ENCODE measurements at places on chromosomes 7 and 10.

GRCh38 chr7:14389595-14389994, 400.1 kb upstream of the ETV1 start:
- DNase-seq: no peak

DNA sequence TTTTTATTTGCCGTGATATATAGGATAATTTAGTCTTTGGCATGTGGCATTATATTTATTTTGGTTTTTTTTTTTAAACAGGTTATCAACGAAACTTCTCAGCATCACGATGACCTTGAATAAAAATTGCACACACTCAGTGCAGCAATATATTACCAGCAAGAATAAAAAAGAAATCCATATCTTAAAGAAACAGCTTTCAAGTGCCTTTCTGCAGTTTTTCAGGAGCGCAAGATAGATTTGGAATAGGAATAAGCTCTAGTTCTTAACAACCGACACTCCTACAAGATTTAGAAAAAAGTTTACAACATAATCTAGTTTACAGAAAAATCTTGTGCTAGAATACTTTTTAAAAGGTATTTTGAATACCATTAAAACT, 9.1 kb downstream of the VIM start:
- no peak for DNase-seq

GRCh38 chr7:29480451-29480850, 83.2 kb upstream of the PRR15 start:
- DNase-seq: no peak

GRCh38 chr10:17236468-17237148, 8.6 kb downstream of the VIM start:
- no peak for DNase-seq

- DNase-seq: no peak
Observed at GRCh38 chr7:26457696-26458327, 166.2 kb downstream of the SNX10 start.

DNA sequence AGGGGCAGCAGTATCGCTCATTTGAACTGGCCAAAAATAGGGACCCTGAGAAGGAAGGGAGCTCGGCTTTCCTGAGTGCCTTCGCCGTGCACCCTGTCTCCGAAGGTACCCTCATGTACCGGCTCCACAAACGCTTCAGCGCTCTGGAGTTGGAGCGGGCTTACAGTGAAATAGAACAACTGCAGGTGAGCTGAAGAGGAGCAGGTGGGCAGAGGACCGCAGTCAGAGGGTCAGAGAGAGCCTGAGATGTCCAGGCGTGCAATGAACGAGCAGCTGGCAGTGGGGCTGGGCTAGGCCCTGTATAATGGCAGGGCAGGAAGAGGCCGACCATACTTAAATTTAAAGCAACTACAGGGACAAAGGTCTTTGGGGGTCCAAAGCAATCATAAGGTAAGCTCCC, 4.1 kb downstream of the CHPF2 start:
- no peak for DNase-seq

- DNase-seq: no peak
Observed at GRCh38 chr10:81027223-81027622, 489.5 kb downstream of the SH2D4B start.

Data from HFFc6 (cell line).